Aorta (tissue), 5 donors: ENCODE measurements at places on chromosomes 2 and 18. TPM values are rescaled to one million over a fixed set of nuclear protein-coding genes. Genes with fewer than 3 reads are reported as not detected.

DNA sequence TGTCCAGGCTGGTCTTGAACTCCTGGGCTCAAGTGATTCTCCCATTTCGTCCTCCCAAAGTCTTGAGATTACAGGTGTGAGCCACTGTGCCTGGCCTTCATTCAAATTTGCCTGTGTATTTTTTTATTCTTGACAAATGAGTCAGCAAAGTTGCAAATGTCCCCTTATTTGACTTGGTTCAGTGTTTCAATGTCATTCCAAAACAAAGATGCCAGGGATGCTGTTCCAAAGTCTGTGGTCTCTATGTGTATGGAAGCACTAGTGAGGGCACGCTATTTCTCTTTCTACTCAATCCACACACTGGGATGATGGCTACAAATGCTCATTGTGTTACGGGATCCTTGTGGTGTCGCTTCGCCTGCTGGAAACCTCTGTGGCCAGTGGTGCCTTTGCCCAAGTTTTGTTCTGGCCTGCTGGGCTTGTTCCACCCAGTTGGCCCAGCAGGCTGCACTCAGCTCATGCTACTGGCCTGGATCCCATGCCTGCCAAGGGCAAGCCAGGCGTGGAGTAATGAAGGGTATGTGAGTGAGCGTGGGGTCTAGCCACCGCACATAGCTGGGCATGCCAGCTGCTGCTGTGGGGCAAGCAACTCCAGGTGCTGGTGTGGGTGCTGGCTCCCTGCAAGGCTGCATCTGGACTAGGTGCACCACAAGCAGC is 35.6 kb downstream of the FBXO48 start:
- no peak for DNase-seq

- no peak for DNase-seq
Observed at GRCh38 chr2:40189881-40190280, 262.0 kb downstream of the SLC8A1 start.

DNA sequence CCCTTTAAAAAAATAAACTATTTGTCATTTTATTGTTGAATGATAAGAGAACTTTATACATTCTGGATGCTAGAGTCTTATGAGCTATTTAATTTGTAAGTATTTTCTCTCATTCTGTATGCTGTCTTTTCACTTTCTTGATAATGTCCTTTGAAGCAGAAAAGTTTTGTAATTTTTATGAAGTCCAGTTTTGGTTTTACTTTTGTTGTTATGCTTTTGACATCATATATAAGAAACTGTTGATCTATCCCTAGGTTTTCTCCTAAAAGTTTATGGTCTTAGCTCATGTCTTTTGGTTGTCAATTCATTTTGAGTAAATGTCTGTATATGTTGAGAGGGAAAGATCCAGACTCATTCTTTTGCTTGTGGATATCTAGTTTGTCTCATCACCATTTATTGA is 52.5 kb downstream of the TMEM247 start:
- DNase-seq, result no peak

DNA sequence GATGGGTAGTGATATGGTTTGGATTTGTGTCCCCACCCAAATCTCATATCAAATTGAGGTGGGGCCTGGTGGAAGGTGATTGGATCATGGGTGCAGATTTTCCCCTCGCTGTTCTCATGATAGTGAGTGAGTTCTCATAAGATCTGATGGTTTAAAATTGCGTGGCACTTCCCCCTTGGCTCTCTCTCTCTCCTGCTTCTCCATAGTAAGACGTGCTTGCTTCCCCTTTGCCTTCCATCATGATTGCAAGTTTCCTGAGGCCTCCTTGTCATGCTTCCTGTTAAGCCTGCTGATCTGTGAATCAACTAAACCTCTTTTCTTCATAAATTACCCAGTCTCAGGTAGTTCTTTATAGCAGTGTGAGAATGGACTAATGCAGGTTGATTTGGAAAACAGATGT is 223.2 kb upstream of the APCDD1 start:
- no peak for DNase-seq

DNA sequence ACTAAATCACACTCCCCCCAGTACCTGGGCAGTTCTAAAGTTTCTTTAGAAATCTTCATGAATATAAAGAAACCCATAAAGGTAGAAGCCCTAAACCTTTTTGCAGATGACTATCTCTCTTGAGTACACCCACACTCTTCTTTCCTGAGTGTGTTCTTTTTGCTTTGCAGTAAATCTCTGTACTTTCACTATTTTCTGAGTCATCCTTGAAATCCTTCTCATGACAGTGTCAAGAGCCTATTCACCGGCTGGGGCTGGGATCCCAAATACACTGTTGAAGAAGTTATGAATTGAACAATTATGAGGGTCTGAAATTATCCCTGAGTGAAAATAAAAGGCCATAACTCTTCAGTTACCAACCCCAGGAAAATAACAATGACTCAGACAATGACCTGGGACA is 133.9 kb upstream of the CCDC195 start:
- no peak for DNase-seq

DNA sequence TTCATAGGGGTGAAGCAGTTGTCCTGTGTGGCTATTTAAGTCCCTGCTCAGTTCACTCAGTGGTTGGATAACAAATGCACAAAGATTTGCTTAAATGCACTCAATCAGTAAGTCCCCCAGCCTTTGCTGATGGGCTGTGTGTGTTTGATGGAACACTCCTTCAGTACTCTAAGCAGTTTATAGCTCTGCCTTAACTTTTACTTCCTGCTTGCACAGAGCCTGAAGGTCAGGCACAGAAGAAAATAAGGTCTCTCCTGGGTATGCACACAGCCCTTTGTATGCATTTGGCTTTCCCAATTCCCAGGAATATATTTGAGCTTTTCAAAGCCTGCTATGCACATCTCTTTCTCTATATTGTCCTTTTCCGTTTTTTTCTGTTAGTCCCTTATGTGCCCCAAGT is 208.7 kb upstream of the STK17B start:
- no peak for DNase-seq

The ACKR3 gene
- polyA plus RNA-seq, result 7.0 TPM

The UGT1A4 gene
- polyA plus RNA-seq, result not detected

The ESPNL gene
- not detected for polyA plus RNA-seq

The PMAIP1 gene
- polyA plus RNA-seq, result 1.0 TPM
